Lung microvascular endothelial cell (primary cell): ENCODE measurements at places on chromosomes 11 and 22. TPM values are rescaled to one million over a fixed set of nuclear protein-coding genes. Genes with fewer than 3 reads are reported as not detected.

DNA sequence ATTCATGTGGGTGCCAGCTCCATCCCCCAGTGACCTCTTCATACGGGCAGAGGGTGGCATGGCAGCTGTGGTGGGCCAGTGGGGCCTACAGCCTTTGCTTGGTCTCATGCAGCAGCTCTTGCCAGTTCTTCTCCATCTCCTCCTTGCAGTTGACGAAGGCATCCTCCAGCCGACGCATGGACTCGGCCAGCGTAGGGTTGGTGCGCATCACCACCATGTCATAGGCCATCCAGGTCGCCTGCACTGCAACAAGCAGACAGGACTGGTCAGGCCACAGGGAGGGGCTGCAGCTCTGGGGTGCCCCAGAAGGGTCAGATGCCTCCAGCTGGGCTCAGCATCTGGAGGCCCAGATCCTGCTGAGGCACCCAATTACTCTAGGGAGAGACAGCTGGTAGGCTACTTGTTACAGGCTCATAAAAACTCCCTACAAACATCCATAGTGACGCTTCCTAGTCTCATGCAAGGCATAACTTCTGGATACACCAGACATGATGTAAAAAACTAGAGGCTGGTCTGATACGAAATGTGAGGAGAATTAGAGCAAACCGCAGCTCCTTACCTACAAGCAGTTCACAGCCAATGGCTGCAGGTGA is 5.6 kb downstream of the KLHDC7B start:
- DNase-seq: no peak

DNA sequence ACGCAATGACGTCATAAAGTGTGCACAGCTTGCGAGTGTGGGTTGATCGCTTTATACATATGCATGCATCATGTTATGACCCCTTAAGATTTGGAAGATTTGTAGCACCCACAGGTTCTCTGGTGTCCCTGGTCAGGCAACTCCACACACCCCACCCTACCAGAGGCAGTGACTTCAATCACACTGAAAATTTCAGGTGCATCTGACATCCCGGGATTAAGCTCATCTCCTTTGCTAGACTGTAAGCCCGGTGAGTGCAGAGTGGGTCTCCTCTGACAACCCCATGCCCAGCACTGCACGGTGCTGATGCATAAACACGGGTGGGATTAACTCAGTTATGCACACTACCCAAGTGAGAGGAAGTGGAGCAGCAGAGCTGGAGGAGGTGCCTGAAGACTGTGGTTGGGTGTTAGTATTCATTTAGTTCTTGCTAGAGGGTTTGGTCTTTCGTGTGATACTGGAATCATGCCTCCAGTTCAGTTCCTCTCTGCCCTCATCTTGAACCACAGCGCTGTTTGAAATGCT is 6.5 kb downstream of the ARSA start:
- DNase-seq: peak; percentile 24

DNA sequence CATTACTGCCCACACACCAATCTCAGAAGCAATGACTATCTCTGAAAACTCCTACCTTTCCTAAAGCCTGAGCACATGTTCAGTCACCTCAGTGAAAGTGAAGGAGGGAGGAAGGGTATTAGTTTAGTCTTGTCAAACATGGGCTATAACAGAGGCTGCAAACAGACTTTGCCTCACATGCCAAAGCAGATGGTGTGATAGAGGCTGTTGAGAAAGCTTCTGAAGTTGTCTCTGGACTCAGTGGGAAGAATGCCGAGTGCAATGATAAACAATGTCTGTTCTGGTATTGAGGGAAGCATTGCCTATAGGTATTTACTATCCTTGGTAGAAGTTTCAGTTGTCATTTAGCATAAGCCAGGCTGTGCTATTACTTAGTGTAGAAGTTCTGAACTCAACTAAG is 314.5 kb upstream of the CCDC90B start:
- no peak for DNase-seq

GRCh38 chr11:80165744-80166143 is 724.9 kb upstream of the TENM4 start:
- no peak for DNase-seq

- peak; percentile 34 for DNase-seq
These were observed 69.7 kb downstream of the ETS1 start for GRCh38 chr11:128517451-128518230.

- DNase-seq: no peak
These were observed 182.8 kb downstream of the C11orf87 start for GRCh38 chr11:109604481-109605400.

Gene TMEM135
- total RNA-seq: 14.9 and 18.5 TPM in 2 replicates

DNA sequence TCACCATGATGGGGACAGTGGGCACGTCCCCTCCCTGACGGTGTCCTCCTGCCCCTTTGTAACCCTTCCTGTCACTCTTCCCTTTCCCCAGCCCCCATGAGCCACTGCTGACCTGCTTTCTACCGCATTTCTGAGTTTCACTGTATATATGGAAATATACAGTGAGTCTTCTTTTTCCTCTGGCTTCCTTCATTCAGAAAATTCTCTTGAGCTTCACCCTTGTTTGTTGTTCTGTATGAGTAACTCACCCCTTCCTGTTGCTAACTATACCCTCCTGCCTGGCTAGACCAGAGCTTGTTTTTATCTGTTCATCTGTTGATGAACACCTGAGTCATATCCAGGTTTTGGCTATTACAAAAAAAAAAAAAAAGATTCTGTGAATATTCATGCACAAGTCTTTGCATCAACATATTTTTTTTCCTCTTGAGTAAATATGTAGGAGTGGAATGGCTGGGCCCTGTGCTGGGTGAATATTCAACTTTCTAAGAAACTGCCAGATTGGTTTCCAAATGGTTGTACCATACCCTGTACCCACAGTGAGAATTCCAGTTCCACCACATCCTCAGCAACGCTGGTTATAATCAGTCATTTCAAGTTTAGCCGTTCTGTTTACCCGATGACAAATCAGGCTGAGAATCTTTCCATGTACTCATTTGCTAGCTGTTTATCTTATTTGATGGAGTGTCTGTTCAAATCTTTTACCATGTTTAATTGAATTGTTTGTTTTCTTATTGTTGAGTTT is 62.0 kb downstream of the IGF2 start:
- DNase-seq: peak; percentile 36

Gene OR56A4
- not detected in 2 replicates for total RNA-seq

GRCh38 chr11:87366763-87367405 is 329.1 kb downstream of the TMEM135 start:
- DNase-seq: no peak

- DNase-seq: no peak
These were observed 65.1 kb upstream of the RASD2 start for GRCh38 chr22:35475545-35475944.

GRCh38 chr22:37981282-37982011 is 2.9 kb downstream of the SOX10 start:
- no peak for DNase-seq

Gene SAA1
- not detected in 2 replicates for total RNA-seq

Gene OR5AS1
- not detected in 2 replicates for total RNA-seq

Gene SOX10
- not detected in 2 replicates for total RNA-seq

DNA sequence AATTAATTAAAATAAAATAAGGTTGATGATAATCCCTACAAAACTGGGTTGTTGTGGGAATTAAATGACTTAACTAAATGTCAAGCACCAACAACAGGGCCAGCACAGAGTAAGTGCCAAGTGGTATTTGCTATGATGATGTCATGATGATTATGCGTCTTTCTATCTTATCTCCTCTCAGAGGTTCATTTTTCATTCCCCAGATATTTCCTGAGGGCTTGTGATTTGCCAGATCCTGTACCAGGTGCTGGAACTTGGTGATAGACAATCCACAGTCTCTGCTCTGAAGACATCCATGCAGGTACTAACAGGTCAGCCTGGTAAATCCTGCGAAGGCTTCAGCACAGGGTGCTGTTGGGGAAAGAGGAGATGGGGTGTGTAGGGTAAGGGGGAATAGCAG is 8.1 kb upstream of the MYH9 start:
- peak; percentile 40 for DNase-seq

GRCh38 chr22:17791196-17791595 is 16.9 kb upstream of the BID start:
- DNase-seq: no peak

GRCh38 chr11:77073328-77074001 is 6.7 kb downstream of the CAPN5 start:
- peak; percentile 89 for DNase-seq

GRCh38 chr22:27336151-27337090 is 465.1 kb downstream of the MN1 start:
- no peak for DNase-seq

Gene SMIM35
- total RNA-seq: not detected in 2 replicates
